Thymus (tissue), 14 donors: ENCODE measurements at places on chromosomes 6 and 20. TPM values are rescaled to one million over a fixed set of nuclear protein-coding genes. Genes with fewer than 3 reads are reported as not detected.

Gene PTCHD4
- total RNA-seq: 0.09 TPM

Gene VIP
- total RNA-seq: 0.14 TPM

Gene CYP24A1
- total RNA-seq: 0.38 TPM

Gene KIF25
- total RNA-seq: 0.80 TPM

Gene TMEM14C
- total RNA-seq: 84.4 TPM

- peaks cover 9% of the 10 kb centered on the region for H3K4me1 ChIP-seq
- peaks cover 33% of the 10 kb centered on the region for H3K36me3 ChIP-seq
- no peak for DNase-seq
- H3K27me3 ChIP-seq: no peaks in the 10 kb centered on the region
- no peak overlapping the region for H3K4me3 ChIP-seq
These were observed 2.0 kb downstream of the ARFGAP1 start for GRCh38 chr20:63274381-63275228.

DNA sequence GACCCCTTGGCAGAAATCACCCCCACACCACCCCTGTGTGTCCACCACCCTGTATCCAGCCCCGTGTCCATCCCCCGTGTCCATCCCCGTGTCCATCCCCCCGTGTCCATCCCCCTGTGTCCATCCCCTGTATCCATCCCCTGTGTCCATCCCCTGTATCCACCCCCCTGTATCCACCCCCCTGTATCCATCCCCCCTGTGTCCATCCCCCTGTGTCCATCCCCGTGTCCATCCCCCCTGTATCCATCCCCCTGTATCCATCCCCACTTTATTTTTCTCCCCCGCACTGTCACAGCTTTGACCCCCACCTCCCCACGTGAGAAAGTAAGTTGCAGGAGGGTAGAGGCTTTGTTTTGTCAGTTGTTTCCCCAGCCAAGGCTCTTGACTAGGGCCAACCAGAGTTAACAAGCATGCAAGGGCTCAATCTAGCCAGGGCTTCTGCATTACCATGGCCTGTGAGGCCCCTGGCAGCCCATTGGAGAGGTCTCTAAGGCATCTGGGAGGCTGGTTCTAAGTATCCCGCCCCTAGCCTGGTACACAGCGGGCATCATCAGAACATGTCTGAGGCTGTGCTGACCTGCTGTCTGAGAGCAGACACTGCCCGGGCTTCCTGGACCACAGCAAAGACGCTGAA is 18.1 kb upstream of the SIRPA start:
- H3K4me3 ChIP-seq: no peak overlapping the region
- no peaks in the 10 kb centered on the region for H3K36me3 ChIP-seq
- H3K27me3 ChIP-seq: peaks cover 6% of the 10 kb centered on the region
- no peaks in the 10 kb centered on the region for H3K4me1 ChIP-seq
- DNase-seq: no peak

DNA sequence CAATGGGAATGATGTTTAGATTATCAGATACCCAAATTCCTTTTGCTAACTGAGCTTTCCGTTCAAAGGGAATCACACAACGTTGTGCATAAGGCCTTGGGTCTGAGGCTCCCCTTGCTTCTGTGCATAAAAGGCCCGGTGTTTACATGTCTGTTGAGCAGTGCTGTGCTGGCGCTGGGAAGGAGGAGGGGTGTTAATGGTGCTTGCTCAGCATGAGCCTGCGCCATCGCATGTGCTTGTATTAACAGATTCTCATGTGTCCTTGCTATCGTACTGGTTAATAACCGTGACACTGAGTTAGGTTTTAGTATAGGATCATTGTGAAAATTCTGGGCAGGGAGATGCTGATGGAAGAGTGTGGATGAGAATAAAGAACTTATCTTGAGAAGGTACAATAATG is 62.3 kb upstream of the TRAF3IP2 start:
- DNase-seq: no peak
- H3K27ac ChIP-seq: no peak overlapping the region
- H3K27me3 ChIP-seq: no peaks in the 10 kb centered on the region
- H3K36me3 ChIP-seq: peaks cover 44% of the 10 kb centered on the region

- H3K4me3 ChIP-seq: no peak overlapping the region
- peaks cover 14% of the 10 kb centered on the region for H3K36me3 ChIP-seq
- no peak overlapping the region for H3K27ac ChIP-seq
- no peaks in the 10 kb centered on the region for H3K27me3 ChIP-seq
- no peak for DNase-seq
These were observed 3.5 kb downstream of the ARMC2 start for GRCh38 chr6:108851756-108852155.

DNA sequence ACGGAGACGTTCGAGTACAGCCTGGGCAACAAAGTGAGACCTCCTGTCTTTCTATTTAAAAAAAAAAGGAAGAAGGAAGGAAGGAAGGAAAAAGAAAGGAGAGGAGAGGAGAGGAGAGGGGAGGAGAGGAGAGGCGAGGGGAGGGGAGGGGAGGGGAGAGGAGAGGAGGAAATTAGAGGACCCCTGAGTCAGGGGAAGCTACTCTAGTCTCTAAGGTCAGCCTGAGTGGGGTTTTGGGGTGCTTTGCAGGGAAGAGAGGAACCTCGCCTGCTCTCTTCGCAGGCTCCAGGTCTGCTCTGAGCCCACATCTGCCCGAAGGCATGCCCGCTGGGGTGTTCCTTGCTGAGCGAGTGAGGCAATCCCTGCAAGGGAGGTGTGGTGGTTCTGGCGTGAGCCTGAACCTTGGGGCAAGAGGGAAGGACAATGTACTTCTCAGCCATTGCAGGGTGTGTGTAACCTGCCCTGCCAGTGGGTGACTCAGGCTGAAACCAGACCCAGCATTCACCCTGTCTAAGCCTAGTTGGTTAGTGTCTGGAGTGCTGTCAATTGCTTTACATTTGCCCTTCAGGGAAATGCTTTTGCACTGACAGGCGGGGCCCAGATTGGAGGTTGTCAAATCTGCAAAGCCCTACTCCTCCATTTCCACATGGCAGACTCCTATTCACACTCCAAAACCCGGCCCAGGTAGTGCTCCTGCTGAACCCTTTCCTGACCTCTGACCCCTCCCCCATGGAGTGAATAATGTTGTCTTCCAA is 15.3 kb upstream of the MMP9 start:
- no peaks in the 10 kb centered on the region for H3K36me3 ChIP-seq
- H3K27ac ChIP-seq: no peak overlapping the region
- peaks cover 2% of the 10 kb centered on the region for H3K27me3 ChIP-seq
- H3K4me3 ChIP-seq: no peak overlapping the region
- no peaks in the 10 kb centered on the region for H3K4me1 ChIP-seq
- no peak for DNase-seq
